Purkinje cell (primary cell): ENCODE measurements at places on chromosomes 5 and 9. TPM values are rescaled to one million over a fixed set of nuclear protein-coding genes. Genes with fewer than 3 reads are reported as not detected.

GMCL2 gene
- polyA plus RNA-seq = not detected in 2 replicates

SOX30 gene
- polyA plus RNA-seq = 0.95 TPM in 1 of 2 replicates, not detected in the other

PTGS1 gene
- polyA plus RNA-seq = not detected in 2 replicates

RASGRF2 gene
- 5.1 and 5.3 TPM in 2 replicates for polyA plus RNA-seq

PRR16 gene
- 0.25 TPM in 1 of 2 replicates, not detected in the other for polyA plus RNA-seq

MYMK gene
- polyA plus RNA-seq = not detected in 2 replicates

PCDHB2 gene
- 4.7 and 8.3 TPM in 2 replicates for polyA plus RNA-seq

F2RL1 gene
- not detected in 2 replicates for polyA plus RNA-seq

MAP1B gene
- polyA plus RNA-seq = 515 and 658 TPM in 2 replicates

CKS2 gene
- 149 and 184 TPM in 2 replicates for polyA plus RNA-seq

HAVCR2 gene
- polyA plus RNA-seq = 0.24 TPM in 1 of 2 replicates, not detected in the other

PIP5K1B gene
- 45.2 and 47.0 TPM in 2 replicates for polyA plus RNA-seq

SNCAIP gene
- polyA plus RNA-seq = 1.0 and 4.6 TPM in 2 replicates

NUTM2G gene
- not detected in 2 replicates for polyA plus RNA-seq

ARID3C gene
- polyA plus RNA-seq = not detected in 2 replicates

ALDOB gene
- polyA plus RNA-seq = 2.0 TPM in 1 of 2 replicates, not detected in the other

PCSK5 gene
- 2.8 and 3.4 TPM in 2 replicates for polyA plus RNA-seq

IFNA2 gene
- 0.22 TPM in 1 of 2 replicates, not detected in the other for polyA plus RNA-seq
